ENCODE measurements at places on chromosomes 13 and 19.

- DNase-seq = no peak
Observed at GRCh38 chr13:53622456-53622855, 593.8 kb downstream of the OLFM4 start.

DNA sequence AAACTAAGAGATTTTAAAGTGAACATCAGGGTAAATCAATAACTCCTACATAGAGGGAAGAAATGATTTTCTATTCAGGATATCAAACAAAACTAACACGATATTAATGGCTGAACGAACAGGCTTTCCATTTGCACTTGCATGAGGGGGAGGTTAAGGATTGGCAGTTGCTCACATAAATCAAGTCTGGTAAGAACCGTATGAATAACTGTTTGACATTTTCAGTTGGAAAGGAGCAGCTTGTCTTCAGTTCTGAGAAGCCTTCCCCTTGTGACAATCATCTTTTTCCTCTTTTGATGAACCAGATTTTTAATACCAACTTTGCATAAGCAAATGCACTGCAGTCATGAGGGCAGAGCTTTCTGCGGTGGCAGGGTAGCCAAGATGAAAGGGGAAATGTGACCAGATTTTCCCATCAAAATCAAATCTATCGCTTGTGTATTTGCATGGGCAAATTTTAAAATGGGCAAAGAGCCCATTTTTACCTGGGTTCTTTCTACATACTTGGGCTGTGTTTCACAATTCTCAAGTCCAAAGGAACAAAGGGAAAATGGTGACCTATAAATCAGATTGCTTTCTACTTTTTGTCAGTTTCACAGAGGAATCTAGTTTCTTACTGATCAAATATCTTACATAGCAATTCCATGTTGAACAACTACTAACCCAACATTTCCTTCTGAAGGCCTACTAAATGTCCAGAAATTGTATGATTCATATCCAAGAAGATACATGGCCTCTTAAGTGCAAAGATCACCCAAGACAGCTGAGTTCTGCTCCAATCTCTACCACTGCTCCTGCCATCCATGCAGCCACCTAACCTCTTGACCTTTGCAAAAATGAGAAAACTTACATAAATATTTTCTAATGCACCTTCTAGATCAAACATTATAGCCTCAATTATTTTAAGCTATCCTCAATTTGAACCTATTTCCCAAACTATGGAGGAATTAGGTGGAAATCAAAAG, 249.6 kb downstream of the OXGR1 start:
- no peak for DNase-seq

DNA sequence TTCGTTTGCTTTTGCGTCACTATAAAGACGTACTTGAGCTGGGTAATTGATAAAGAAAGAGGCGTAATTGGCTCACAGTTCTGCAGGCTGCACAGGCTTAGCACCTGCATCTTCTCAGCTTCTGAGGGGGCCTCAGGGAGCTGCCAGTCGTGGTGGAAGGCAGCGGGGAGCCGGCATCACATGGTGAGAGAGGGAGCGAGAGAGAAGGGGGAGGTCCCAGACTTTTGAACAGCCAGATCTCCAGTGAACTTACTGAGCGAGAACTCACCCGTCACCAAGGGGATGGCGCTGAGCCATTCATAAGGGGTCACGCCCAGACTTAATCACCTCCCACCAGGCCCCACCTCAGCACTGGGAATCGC, 58.7 kb upstream of the F7 start:
- no peak for DNase-seq

DNA sequence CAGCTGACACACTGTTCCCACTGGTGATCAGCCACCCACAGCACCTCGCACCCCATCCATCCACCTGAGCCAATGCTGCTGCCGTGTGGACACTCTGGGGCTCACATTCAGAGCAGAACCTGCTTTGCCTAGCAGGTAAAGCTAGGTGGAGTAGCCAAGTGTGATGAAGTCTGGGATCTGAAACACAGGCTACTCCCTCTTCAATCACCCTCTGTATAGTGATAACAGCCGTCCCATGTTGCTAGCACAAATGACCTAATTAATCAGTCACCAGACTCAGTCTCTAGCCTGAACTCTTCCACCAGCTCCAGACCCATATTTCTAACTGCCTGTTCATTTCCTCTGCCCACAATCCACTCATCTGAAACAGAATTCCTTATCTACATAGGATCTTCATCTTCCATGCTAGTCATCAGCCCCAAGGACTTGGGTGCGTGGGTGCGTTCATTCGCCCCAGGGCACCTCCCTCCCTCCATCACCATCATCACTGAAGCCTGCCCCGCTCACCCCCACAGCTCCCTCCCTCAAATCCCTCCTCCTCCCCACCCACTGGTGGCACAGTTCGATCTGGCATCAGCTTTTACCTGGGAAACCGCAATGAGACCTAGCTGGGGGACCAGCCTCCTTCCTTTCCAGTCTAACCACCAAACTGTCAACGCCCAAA, 19.8 kb downstream of the STK24 start:
- no peak for DNase-seq

GRCh38 chr19:13585512-13585911, 79.2 kb upstream of the CACNA1A start:
- no peak for DNase-seq

DNA sequence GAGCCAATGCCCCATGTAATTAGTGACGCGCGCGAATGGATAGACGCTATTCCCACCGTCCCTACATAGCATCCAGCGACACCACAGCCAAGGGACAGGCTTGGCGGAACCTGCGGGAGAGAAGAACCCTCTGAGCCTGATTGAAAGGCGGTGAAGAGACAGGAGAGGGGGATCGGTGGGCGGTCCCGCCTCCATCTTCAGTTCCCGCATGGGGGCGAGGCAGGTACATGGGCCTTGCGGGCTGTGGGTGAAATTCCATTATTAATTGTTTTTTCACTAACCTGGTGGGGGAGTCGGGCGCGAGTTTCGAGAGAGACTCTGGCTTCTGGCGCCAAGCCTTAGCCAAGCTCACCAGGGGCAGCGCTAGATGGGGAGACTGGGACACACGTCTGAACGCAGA, 8.4 kb upstream of the TEX101 start:
- no peak for DNase-seq

GRCh38 chr19:46803555-46803954, 15.2 kb upstream of the SLC1A5 start:
- DNase-seq = no peak

GRCh38 chr13:73542446-73542845, 483.6 kb downstream of the KLF5 start:
- no peak for DNase-seq

GRCh38 chr13:113142876-113143275, 15.6 kb upstream of the PROZ start:
- DNase-seq = no peak

GRCh38 chr19:23956051-23956450, 41.4 kb downstream of the ZNF726 start:
- no peak for DNase-seq

- no peak for DNase-seq
Observed at GRCh38 chr13:52949742-52950141, 78.9 kb upstream of the OLFM4 start.

DNA sequence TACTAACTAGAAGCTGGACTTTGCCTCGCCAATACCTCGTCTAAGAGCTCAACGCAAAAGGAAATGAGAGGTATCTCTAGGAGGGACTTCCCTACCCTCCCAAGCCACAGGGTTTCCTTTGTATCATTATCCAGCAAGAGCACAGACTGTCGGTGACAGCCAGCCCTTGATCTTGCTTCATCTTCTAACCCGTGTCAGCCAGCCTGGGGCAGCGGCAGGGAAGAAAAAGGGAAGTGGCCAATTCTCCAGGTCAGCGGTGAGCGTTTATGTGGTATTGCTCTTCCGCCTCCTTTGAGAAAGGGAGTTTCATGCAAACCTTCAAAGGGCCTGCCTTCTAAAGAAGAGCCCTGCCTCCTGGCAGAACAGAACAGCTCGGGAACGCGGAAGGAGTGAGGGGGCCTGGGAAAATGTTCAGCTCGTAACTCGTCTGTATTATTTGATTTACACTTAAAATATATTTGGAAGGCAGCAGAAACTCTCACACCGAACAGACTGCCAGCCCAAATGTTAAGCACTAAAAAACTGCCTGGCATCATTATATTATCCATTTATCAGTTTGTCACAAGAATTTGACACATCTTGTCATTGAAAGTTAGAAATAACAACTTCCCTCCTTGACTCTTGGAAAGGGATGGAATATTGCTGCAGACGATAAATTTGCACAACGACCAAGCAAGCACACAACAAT, 41.8 kb downstream of the EFNB2 start:
- DNase-seq = no peak

DNA sequence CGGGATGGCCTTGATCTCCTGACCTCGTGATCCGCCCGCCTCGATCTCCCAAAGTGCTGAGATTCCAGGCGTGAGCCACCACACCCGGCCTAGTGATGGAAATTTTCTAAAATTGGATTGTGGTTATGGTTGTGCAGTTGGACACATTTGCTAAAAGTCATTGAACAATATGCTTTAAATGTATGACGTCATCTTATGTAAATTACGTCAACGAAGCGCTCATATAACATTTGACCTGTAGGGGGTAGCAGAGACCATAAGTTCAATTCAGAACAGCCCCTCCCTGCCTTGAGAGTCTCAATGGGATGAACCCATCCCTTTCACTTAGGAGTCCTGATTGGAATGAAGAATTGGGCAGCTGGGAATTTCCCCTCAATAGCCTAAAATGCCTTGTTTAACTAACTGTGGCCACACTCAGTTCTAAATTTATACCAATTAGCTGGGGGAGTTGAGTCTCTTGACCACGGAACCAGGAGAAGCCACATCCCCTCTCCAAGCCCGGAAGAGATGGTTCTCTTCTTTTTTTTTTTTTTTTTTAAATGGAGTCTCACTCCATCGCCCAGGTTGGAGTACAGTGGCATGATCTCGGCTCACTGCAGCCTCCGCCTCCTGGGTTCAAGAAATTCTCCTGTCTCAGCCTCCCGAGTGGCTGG, 15.2 kb upstream of the TLE6 start:
- peak; percentile 16 for DNase-seq

DNA sequence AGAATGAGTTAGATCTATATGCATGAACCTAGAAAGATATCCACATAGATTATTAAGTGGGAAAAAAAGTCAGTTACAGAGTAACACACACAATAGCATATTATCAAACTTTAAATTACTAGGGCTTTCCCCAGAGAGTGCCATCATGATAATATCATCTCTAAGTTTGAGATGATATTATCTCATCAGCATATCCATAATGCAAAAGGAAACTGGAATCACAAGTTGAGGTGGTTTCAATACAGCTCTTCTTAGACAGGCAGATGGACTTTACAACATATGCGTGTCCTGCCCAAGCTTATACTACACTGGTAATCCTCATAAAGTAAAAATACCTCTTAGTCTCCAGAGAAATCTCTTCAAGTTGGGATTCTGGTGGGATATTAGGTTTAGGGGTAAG, 236.2 kb upstream of the SERP2 start:
- no peak for DNase-seq

Measured in stimulated activated CD4-positive, alpha-beta T cell treated with anti-CD3 and anti-CD28 coated beads, Interleukin-1b, Interleukin-23, amount 100 ng/mL, for 1 hour (primary cell).